ENCODE measurements at places on chromosomes 1 and 21.

DNA sequence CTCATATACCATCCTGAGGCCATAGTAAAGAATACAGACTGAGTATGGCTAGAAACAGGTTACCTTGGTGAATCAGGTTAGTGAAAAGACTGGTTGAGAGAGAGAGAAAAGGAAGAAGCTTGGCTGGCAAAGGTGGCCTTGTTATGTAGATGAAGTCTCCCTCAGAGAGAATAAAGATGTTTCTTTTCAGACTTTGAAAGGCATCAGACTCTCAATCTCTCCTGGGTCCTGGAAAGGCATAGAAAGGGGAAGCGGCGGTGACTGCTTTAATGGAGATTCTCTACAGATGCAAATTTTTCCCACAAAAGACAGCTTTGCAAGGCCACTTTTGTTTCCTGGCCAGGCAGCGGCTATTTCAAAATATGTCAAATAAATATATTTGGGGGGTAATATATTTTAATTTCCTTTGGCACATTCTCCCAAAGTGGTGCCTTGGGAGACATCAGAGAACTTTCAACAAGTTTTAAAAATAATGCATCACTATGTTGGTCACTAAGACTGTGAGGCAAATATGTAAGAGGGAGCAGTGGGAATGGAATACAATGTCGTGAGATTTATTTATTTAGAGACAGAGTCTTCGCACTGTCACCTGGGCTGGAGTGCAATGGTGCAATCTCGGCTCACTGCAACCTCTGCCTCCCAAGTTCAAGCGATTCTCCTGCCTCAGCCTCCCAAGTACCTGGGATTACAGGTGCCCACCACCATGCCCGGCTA lies 46.1 kb downstream of the NPHS2 start:
- DNase-seq = no peak

GRCh38 chr1:236835491-236835890 lies 40.4 kb downstream of the MTR start:
- no peak for DNase-seq

GRCh38 chr1:63487336-63488065 lies 35.5 kb downstream of the ITGB3BP start:
- DNase-seq = peak; percentile 19

DNA sequence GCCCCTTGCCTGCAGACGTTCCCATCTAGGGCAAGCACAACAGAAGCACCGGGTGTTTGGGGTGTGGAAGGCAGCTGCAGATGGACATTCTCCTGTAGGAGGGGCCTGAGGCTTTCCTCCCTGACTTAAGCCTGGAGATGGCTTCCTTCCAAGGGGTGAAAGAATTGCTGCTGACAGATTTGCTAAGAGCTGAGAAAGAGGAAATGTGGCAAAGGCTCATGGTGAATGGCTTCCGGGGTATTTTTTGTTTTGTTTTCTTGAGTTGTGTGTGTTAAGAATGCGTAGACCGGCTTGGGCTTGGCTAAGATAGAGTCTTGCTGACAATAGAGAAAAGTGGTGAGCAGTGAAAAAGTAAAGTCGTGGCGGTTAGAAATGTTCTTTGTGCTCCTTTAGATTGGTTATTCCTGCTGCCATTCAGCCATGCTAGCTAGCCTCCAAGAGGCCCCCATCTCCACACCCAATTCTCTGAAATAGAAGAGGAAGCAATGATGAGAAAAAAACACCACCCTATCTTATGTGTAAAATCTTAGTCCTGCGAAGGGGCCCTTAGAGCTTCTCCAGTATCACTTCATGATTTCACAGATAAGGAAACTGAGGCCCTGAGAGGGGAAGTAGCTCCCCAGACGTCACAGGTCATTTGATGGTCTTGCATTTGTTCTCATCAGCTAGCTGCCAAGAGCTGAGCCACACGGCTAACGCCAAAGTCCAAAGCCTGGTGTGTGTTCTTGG lies 36.9 kb downstream of the EIF2D start:
- DNase-seq = peak; percentile 49

DNA sequence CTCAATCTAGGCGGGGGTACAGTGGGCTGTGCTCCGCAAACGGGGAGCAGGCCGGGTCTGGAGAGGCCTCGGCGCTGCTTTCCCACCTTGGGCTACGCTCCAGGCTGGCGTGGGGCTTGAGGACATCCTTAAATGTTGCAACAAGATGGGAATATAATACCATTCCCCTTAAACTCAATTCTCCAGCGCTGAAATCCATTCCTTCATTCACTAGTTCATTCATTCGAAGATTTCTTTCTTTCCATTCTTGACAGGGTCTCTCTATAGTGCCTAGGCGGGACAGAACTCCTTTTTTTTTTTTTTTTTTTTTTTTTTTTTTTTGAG lies 261 bp upstream of the DPM3 start:
- DNase-seq = no peak

- DNase-seq = no peak
These were observed 13.0 kb upstream of the ELAVL4 start for GRCh38 chr1:50095716-50096115.

DNA sequence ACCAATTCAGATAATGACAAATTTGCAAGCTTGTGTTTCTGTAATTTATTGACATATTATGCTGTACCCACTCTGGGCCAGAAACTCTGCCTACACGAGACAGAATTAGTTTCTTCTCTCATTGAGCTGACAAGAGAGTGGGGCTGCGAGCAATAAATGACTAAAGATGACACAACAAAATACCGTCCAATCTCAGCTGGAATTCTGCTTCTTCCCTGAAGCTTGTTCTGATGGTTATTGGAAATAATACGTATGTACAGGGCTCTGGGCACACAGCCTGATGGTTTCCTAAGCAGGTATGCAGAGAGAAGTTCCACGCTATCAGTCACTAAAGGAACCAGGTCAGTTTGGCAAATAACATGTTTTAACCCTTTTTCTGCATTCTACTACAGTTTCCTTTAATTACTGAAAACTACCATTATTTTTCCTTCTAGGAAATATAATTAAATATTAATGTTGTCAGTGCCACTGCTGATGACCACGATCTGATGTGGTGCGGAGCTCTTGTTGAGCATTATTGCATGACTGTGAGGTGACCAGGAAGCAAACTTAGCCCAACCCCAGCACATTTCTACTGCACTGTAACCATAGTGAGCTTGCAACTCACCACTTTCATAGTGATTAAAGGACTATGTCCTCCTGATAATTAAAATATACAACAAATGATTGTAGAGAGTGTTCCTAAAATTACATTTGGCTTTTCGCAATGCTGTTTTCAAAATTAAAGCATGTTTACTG lies 221.4 kb upstream of the L1TD1 start:
- no peak for DNase-seq

DNA sequence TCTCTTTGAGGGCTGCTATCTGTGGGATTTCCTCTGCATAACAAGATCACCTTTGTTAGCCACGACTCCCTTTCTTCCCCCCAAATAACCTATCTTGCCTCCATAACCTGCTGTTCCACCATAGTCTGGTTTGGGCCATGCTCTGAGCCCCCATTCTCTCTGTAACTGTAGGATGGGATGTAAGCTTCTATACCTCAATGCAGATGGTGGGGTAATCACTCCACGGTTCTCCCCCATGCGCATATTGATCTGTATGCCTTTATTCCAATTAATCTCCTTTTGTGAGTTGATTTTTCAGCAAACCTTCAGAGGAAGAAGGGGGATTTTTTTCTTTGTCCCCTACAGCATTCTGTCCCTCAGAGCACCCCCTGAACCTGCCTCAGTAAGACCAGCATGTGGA lies 170.1 kb upstream of the IRF2BP2 start:
- DNase-seq = no peak

- no peak for DNase-seq
These were observed 5.5 kb downstream of the ZBTB18 start for GRCh38 chr1:244056577-244056976.

DNA sequence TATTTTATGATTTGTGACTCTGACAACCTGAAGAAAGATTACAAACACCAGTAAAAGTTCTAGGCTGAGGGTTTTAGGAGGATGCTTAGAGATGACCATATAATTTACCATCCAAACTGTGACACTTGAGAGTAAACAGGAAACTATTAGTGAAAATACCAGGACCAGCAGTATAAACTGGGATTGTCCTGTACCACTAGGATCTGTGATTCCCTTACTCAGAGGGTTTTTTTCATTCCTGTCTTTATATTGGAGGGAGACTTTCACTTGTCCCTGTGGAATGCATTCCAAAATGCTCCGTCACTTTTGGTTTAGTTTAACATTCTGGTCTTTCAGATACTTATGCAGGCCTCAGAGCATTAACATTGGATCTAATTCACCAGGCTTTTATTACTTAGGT lies 482.9 kb downstream of the PTBP2 start:
- no peak for DNase-seq

DNA sequence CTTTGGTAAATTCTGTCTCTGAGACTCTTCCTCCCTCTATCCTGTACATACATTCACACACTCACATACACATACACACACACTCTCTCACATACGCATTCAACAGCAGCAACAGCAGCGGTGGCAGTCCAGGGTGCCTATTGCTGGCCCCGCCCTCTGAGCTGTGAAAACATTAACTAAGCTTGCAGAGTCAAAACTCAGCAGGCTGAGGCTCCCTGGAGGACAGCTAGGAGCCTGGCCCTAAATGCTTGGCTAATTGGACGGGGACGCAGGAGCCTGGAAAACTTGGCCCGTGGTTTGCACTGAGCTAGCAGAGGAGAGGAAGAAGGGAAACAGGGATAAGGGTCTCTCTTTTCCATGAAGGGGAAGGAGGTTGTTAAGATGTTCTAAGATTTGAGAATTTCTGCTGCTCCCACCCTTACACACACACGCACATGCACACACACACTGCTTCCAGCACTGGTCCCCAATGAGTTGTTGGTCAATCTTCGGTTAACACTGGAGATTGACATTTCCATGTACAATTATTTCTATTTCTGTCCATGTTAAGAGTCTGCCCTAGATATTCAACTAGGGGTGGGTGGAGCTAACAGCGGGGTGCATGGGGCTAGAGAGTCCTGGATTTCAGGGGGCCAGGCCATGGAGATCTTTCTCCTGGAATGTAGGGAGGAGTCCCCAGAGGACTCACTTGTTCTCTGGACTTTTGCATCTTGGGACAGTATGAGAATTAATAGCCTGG lies 94.2 kb downstream of the PLXNA2 start:
- peak; percentile 55 for DNase-seq

GRCh38 chr1:44436401-44437106 lies 31.5 kb downstream of the RNF220 start:
- no peak for DNase-seq

DNA sequence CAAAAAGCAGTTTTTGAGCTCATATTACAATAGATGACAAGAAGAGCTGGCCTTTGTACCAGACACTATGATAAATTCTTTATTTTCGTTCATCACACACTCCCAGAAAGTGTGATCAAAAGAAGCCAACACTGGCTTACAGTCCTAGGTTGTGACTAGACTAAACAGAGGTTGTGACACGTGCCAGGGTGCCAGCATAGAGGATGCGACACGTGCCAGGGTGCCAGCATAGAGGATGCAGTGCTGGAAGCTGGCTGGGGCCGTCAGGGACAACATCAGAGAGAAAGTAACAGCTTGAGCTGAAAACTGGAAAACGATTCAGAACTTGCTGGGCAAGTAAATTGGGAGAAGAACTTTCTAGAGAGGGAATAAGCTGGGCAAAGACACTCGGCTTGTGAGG lies 2.2 kb downstream of the MTARC1 start:
- DNase-seq = no peak

GRCh38 chr1:21865943-21866706 lies 54.1 kb downstream of the LDLRAD2 start:
- DNase-seq = no peak

DNA sequence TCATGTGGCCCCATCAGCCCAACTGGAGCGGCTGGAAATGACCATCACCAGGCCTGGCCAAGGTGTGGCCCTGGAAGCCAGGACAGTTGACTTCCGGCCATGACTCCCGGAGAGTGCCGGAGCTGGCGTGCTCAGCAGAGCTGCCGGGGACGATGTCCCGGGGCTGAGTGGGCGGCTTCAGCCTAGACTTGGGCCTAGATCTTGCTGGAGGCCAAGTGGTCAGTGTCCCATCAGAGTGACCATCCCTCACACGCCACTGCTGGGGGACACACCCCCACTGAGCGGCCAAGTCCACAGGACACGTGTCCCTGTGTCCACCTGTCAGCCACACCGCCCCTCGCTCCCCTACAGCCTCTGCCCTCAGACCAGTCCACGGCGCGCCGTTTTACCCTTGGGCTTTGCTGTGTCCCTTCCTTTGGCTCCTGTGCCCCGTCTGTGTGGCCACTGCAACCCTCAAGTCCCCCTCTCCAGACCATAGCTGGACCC lies 4.0 kb downstream of the FAAP20 start:
- DNase-seq = no peak
